Kasumi-1 (cell line): ENCODE measurements at places on chromosomes 2 and 18.

GRCh38 chr2:101832114-101832513, 134.6 kb downstream of the MAP4K4 start:
- peak; percentile 39 for DNase-seq

DNA sequence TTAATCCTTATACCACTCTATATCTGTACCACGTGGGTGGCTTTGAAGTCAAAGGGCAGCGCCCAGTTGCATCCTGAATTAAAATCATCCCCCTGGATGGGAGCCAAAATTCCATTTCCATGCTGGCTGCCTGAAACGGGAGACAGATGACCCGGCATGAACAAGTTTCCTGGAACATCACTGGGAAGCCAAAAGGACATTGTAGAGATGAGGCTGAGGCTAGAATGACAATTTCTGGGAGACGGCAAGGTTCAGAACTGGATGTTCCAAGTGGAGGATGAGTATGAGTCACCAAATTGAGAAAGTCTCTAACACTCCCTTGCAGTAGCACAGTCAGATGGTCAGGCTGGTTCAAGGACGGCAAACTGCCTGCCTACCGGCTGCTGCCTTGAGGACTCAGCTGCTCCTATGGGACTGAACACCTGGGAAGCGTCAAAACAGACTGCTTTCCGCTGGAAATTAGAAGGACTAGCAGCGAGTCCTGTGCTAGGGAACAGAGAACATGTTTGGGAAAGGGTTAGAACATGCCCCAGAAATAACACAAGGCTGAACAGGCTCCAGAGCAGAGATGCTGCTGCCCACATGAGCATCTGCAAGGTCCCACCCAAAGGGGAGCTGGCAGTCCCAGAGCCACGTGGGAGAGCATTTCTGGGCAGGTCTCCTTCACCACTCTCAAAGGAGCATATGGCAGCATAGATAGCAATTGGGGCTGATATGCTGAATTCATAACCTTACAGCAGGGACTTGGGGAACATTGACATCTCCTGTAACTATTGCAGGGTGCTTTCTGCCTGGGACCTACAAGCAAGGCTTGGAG, 32.0 kb downstream of the YPEL5 start:
- DNase-seq: no peak

- no peak for DNase-seq
Measured at GRCh38 chr2:192064459-192064858, 130.3 kb downstream of the TMEFF2 start.

DNA sequence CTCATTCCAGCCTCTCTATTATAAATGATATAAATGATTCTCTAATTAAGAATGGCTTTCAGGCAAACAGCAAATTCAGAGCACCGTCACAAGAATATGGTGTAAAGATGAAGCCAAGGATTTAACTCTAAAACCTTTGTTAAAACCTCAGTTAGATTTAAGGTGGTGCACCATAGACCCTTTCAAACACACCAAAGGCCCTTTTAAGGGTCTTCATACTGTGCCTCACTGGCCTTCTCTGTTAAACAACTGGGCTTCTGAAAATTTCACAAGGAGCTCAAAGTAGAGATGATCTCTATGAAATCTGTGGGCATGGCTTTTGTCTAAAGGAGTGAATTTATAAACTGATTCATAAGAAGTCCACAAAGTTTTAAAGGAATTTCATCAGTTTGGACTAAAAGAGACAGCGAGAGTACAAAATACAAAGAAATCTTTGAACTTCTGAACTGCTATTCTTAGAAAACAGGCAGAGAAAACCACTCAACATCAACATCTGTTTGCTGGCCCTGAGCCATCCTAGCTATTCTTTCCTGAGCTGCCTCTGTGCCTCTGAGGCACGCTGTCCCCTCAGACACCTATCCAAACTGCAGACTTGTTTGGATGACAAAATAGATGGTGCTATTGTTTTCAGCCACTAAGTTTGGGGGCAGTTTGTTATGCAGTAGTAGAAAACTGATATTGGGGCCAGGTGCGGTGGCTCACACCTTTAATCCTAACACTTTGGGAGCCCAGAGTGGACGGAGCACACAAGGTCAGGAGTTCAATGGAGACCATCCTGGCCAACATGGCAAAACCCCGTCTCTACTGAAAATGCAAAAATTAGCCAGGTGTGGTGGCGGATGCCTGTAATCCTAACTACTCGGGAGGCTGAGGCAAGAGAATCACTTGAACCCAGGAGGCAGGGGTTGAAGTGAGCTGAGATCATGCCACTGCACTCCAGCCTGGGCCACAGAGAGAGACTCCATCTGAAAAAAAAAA, 72.9 kb upstream of the MYCN start:
- DNase-seq: no peak
